ENCODE measurements at places on chromosomes 7 and 10.

- no peak for DNase-seq
Measured at GRCh38 chr10:27285093-27285492, 44.5 kb upstream of the ACBD5 start.

GRCh38 chr7:22117222-22117621, 171.5 kb upstream of the CDCA7L start:
- no peak for DNase-seq

DNA sequence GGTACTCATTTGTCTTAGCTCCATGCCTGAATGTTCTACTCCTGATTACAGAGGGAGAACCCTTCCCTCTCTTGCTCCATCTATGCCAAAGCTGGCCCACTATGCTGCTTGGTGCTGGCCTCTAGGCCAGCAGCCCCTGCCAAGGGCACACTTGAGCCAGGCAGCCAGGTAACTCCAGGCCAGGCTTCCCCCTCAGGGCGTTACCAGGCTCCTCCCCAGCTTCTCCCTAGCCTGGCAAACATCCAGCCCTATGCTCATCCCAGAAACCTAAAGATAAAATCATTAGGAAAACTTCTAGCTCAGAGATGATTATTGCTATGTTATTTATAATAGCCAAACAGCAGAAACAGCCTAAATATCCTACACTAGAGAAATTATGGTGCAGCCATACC, 103.7 kb downstream of the KCNMA1 start:
- no peak for DNase-seq

- no peak for DNase-seq
Measured at GRCh38 chr7:33336820-33337219, 207.5 kb downstream of the BBS9 start.

GRCh38 chr10:113158183-113158582, 208.1 kb downstream of the TCF7L2 start:
- DNase-seq = no peak

DNA sequence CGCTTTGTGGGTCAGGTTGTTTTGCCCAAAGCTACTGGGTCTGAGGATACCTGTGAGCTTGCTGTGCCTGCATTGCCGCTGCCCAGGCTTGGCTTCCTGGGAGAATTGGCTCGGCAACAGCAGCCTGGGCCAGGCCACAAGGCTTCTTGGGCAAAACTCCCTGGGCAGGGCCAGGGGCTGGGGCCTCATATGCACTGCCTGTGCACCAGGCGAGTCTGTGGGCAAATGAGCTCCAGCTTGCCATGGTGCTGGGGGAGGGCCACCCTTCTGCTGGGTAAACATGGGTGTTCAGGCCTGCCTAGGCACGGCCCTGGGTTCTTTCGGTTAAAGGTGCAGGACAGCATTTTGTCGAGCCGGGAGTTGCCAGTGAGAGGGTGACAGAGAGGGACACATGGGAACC, 19.4 kb downstream of the ZMIZ1 start:
- no peak for DNase-seq

Measured in omental fat pad (tissue), 4 donors.